HS-27A (cell line): ENCODE measurements at places on chromosomes 6 and 20.
A peak's percentile ranks its signal among the peaks of the same experiment; 100 is the strongest.

- DNase-seq: no peak
These were observed 15.6 kb downstream of the MAS1 start for GRCh38 chr6:159906400-159906799.

DNA sequence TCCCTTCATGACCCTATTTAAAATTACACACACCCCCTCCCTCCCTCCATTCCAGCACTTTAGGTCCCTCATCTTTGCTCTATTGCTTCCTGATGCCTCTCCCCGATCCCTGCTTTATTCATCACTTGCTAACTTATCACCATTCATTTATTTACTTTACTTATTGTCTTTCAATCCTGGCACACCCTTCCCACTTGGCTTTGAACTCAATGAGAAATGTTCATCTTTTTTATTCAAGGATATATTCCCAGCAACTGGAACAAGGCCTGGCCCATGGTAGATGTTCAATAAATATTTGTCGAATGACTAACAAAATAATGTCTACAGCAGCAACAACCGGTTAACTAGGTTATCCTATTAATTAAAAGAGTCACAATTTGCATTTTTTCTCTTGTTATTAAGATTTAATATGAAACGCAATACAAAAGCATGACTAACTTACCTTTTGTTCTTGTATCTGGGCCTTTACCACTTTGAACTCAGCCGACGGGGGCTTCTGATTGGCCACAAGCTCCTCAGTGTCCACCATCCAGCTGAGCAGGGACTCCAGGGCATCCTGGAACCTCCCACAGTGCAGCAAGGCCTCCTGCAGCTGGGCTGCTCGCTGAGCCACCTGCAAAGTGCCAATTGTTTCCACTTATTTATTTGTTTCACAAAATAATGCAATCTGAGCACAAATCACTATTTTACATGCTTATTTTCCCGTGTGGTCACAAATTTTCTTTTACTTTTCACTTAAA lies 107.8 kb downstream of the DST start:
- no peak for DNase-seq

DNA sequence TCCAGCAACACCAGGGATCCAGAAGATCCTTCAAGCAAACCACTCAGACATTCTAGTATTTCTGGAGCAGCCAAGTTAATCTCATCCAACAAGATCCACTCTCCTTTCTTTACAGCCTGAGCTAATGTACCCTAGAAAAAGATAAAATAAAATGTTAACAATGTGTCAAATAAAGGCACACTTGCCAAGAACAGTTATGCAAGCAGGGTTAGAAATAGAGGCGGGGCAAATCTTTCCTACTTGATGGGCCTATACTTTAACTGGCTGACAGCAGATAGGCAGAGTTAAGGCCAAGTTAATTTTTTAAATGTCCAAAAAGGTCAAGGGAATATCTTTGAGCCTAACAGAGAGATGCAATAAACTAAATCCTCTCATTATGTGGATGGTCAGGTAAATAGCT lies 60.8 kb downstream of the MDN1 start:
- no peak for DNase-seq

DNA sequence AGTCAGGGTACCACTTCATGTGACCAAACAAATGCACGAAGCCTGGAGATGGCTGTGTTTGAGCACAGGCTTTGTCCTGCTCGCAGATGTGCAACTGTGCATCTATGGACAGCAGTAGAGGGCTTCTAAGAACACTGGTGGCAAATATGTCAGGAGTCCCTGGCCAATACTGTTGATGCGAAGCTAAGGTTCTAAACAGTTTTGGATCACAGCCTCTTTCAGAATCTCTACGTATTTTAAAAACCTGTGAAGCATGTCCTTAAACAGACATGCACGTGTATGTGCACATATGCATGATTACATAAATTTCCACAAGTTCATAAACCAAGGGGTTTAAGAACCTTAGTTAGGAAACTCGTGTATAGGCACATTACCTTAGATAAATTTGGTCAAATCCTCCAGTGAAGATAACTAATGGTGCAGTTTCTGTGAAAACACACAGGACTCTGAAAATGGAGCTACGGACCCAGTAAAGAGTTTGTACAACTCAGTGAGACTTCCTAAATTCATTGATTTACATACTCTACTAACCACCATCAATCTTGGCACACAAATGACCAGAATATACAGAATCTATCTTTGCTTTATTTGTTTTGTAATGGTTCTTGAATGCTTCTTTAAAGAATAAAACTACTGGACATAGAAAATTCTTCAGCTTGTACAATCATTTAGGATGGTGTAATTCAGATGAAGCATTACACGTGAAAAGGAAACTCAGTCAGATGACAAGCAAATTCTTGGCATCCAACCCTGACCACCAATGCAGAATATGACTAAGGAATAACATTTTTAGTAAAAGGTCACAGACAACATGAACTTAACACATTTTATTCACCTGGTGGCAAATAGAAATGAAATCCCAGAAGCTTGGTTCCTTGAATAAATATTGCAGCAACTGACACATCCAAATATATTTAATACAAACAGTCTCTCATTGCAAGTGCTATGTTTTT lies 27.4 kb downstream of the KCNQ5 start:
- DNase-seq: peak; percentile 60

- DNase-seq: no peak
These were observed 60.9 kb upstream of the CD93 start for GRCh38 chr20:23146857-23147637.

- no peak for DNase-seq
These were observed 4.8 kb downstream of the TCEA2 start for GRCh38 chr20:64067733-64068307.
